ENCODE measurements at places on chromosomes 4 and X. TPM values are rescaled to one million over a fixed set of nuclear protein-coding genes. Genes with fewer than 3 reads are reported as not detected.
A peak's percentile ranks its signal among the peaks of the same experiment; 100 is the strongest.

GRCh38 chr4:123102897-123103471 lies 180.6 kb upstream of the NUDT6 start:
- DNase-seq: no peak

- no peak for DNase-seq
Measured at GRCh38 chrX:71540801-71541200, 7.9 kb downstream of the OGT start.

GRCh38 chr4:183828125-183828524 lies 77.0 kb upstream of the STOX2 start:
- DNase-seq: peak; percentile 29

DNA sequence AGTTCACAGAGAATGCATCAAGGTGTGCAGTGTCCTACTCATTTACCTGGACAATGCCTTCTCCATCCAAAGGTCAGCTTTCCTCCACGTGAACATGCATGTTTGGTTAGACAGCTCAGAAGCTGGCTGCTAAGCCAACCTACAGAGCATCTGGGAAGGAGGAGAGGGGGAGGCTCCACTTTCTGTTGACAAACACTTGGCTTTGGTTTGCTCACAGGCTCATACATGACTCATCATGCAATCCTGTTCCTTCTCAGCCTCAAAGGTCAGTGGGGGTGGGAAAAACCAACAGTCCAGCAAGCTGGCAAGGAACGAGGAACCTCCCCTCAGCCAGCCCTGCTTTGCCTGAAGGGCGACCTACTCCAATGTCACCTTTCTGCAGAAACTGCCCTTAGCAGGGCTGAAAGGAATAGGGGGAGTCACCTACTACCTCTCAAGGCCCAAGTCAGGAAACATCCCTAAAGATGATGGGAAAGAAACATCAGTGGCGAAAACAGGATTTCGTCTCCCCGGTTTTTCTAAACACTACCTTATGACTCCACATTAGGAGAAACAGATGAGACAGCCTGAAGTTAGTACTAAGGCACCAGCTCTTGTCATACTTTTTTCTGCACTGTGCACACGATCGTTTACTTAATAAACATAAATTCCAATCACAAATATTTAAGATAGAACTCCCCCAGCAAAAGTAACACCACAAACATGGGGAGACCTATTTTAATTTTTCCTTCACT lies 37.9 kb downstream of the RELL1 start:
- DNase-seq: peak; percentile 74

GRCh38 chrX:139429913-139430312 lies 100.6 kb upstream of the F9 start:
- DNase-seq: no peak

- no peak for DNase-seq
Measured at GRCh38 chr4:11805842-11806241, 377.1 kb upstream of the HS3ST1 start.

GRCh38 chr4:155032521-155033229 lies 175.8 kb upstream of the NPY2R start:
- DNase-seq: no peak

GRCh38 chr4:26058537-26058936 lies 144.5 kb downstream of the SMIM20 start:
- no peak for DNase-seq

DNA sequence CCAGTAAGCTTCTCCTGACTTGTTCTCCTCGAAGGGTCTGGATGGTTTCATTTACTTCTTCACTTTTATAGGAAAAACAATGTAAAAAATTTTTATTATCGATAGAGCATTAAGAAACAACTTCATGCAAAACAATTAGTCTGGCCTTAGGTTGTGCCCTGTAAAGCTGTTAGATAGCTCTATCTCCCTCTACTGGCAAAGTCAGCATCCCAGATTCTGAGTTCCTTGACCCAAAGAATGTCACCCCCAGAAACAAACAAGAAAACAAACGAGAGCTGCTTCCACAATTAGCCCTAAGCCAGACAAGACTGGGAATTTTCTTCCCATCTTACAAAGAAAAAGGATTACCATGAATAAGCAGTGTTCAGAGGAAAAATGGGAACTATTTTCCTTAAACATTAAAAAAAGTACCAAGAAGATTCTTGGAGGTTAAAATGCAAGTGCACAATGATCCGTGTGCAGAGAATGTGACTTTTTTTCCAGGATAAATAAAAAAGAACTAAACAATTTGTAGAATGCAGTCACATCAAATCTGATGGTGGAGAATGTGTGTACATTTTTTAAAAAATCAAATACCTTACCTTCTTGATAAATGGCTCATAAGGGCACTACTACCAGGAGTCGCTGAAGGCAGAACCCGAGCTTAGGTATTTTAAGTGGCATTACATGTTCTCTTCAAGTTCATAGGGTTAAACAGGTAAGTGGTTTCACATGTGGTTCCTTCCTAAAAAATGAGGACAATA lies 293.2 kb downstream of the FBXO8 start:
- DNase-seq: no peak

GRCh38 chr4:22129454-22130029 lies 181.0 kb upstream of the KCNIP4 start:
- peak; percentile 22 for DNase-seq

DNA sequence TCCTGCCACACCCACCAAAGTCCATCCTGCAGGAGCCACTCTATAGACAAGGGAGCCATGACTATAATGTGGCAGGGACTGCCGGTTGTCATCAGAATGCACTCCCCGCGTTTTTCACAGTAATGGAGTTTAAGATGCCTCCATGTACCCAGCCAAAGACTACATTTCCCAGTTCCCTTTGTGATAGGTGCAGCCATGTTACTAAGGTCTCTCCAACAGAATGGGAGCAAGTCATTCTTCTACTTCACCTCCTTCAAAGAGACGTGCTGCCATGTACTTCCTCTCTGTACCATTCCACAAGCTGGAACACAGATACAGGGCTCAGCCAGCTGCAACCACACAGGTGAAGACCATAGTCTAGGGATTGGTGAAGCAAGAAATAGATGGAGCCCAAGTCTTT lies 126.7 kb downstream of the CORIN start:
- DNase-seq: no peak

DNA sequence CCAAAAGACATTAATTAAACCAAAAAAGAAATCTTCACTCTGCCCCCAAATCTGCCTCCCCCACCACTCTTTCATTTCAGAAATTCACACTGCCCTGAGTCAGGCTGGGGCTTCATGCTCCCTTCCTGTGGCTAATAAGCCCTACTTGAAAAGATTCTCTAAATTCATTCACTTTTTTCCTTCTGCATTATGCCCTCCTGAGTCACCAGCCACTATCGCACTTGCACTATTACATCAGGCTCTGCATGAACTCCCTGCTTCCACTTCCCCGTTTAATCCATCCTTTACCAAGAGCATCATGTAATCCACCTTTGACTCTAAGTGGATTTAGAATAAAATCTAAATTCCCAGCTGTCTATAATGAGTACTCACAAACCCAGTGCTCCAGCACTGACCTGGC lies 295.4 kb upstream of the KLF3 start:
- no peak for DNase-seq

DNA sequence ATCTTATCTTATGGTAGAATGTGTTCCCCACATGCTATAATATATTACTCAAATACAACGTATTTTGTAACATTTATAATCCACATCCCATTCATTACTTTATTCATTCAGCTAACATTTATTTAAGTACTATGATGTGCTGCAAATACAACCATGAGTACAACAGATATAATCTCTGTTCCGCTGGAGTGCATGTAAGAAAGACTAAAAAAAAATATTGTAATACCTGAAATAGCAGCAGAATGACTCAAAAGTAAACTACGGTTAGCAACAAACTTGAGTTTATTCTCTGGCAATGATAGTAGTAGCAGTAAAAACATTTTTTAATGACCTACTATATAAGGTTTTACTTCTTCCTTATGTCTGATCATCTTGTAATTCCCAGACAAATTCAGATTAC lies 1776.3 kb downstream of the STIM2 start:
- no peak for DNase-seq

- peak; percentile 86 for DNase-seq
Measured at GRCh38 chr4:78776079-78776728, at the start of gene BMP2K. Gene BMP2K (plus strand): TSS chr4:78776350. CDS start chr4:78776544, 194 bp downstream.

DNA sequence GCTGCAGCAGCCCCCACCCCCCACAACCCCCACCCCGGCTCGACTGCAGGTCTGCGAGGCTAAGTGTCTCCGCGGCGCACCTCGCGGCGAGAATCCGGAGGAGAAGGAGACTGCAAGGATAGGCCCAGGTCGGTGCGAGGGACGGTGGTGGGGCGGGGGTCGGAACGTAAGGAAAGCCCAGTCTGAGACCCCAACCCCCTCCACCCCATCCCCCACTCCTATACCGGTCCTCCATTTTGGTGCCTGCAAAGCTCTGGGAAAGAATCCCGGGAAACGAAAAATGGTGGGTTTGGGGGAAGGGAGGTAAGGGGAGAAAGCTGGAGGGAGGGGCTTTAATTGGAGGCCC lies 614 bp downstream of the BEX3 start:
- DNase-seq: no peak

DNA sequence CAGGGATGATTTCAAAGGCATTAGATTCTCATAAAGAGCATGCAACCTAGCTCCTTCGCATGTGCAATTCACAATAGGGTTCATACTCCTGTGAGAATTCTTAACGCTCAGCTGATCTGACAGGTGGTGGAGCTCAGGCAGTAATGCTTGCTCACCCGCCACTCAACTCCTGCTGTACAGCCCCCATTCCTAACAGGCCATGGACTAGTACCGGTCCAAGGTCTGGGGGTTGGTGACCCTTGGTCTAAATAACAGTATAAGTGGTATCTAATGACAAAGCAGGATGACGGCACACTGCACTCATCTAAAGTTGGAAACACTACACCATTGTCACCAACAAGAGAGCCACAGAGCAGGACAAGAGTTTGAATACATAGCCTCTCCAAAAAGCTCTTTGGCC lies 28.5 kb downstream of the ADGRA3 start:
- no peak for DNase-seq

DNA sequence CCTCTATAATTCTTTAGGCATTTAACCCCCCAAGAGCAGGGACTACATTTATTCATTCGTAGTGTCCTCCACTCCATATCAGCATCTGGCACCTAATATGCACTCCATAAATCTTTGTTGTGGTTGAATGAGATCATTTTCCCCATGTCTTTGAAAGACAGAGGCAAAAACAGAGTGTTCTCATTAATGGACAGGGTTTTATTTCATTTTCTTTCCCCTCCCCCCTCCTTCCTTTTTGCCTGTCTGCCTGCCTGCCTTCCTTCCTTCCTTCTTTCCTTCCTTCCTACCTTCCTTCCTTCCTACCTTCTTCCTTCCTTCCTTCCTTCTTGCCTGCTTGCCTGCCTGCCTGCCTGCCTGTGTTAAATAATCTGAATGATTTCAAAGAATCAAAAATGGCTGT lies 83.2 kb downstream of the SHROOM3 start:
- DNase-seq: no peak

GRCh38 chr4:155491336-155492120 lies 114.8 kb upstream of the MAP9 start:
- no peak for DNase-seq

DNA sequence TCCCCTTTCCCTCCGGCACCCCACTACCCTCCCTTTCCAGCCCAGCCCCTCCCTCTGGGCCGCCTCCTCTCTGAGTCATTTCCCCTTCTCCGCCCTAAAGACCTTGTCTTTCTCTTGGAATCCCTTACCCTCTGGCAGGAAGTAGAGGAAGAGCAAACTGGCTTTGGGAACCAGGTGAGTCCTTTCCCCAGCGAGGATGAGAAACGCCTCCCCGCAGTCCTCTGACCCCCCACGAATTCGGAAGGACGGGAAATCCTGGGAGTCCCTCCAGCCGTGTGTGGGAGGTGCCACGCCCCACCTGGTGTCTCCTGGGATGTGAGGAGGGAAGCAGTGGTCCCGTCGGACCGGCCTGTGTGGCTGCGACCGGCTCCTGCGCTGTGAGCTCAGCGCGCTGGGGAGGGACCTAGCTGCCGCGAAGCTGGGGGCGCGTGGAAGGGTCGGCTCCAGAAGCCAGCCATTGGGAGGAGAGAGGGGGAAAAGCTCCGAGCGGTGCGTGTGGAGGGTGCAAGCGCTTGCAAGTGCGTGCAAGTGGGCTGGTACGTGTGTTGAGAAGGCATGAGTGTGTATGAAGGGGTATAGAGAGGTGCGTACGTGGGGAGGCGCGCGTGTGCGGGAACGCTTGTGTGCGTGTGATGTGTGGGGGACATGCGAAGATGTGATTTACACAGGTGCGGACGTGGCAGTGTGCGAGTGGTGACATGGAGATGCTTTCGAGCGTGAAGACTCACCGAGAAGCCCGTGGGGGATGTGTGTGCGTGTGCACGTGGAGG lies 46.3 kb downstream of the TEX13B start:
- no peak for DNase-seq

GRCh38 chr4:156998500-156999174 lies 27.0 kb upstream of the PDGFC start:
- DNase-seq: no peak

GRCh38 chrX:154652311-154653047 lies 900 bp downstream of the CTAG2 start:
- no peak for DNase-seq

DNA sequence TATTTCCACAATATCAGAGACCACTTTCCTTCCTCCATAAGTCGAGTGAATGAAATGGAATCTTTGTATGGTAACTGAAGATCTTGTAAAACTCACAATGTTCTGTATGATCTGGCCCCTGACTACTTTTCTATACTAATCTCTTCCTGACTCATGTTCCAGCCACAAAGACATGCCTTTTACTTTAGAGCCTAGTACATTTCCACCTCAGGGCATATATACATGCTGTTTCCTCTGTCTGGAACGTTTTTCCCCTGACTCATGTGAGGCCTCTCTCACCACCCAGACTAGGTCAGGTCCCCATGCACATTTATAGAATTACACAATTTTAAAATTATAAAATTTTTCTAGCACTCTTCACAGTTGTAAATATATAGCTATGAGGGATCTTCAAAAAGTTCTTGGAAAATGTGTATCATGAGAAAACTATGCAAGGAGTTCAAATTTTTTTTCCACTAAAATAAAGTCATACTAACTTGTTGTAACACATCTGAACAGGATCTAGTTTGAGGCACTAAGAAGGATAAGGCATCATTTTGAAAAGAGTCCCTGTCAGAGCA lies 208.8 kb downstream of the SH2D1A start:
- no peak for DNase-seq

The DCAF4L1 gene
- total RNA-seq: 0.32 TPM

The SRPK3 gene
- total RNA-seq: 3.8 TPM

The TLR6 gene
- 4.9 TPM for total RNA-seq

The TMPRSS11A gene
- not detected for total RNA-seq

The DSPP gene
- total RNA-seq: not detected

The MTNR1A gene
- 7.0 TPM for total RNA-seq

The SPANXB1 gene
- total RNA-seq: not detected

The ADH1B gene
- 64.3 TPM for total RNA-seq

The INTU gene
- total RNA-seq: 4.1 TPM

The SEC24D gene
- 9.7 TPM for total RNA-seq

The RIBC1 gene
- total RNA-seq: not detected

The CCKAR gene
- total RNA-seq: 0.79 TPM

The DUSP9 gene
- not detected for total RNA-seq

The PCYT1B gene
- total RNA-seq: not detected

The FANCB gene
- 0.68 TPM for total RNA-seq

The DGKQ gene
- 105 TPM for total RNA-seq

The VSIG4 gene
- total RNA-seq: 7.5 TPM

The AR gene
- total RNA-seq: 2.0 TPM

The ANOS1 gene
- 0.16 TPM for total RNA-seq

The RHOXF1 gene
- 10.8 TPM for total RNA-seq

The XAGE1A gene
- total RNA-seq: not detected

The PAK3 gene
- 0.75 TPM for total RNA-seq
